ENCODE measurements at places on chromosomes 16 and 17.

DNA sequence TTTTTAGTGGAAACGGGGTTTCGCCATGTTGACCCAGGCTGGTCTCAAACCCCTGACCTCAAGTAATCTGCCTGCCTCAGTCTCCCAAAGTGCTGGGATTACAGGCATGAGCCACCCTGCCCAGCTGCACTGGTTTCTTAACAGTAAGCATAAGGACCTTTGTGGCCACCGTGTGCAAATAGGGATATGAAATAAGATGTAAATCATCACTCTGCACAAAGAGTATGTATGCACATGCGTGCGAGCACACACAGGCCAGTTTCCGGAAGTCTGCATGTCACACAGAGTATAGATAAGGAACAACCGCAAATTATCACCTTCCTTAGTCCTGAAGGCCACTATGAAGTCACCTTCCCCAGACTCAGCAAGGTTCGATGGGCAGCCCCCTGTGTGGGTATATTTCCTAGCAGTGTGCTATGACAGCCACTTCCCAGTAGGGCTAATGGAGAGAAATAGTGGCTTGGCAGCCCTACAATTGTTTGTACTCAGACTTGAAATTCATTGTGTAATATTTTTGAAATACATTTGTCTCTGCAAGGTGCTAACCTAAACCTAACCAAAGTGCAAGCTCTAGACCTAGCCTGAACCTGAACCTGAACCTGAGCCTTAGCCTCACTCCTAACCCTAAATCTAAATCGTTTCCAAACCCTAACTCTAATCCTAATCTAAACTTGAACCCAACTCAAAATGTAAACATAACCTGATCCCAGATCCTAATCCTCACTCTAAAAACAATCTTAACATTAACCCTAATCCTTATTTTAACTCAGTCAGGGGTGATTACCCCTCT, 48.4 kb upstream of the SKAP1 start:
- DNase-seq: no peak

DNA sequence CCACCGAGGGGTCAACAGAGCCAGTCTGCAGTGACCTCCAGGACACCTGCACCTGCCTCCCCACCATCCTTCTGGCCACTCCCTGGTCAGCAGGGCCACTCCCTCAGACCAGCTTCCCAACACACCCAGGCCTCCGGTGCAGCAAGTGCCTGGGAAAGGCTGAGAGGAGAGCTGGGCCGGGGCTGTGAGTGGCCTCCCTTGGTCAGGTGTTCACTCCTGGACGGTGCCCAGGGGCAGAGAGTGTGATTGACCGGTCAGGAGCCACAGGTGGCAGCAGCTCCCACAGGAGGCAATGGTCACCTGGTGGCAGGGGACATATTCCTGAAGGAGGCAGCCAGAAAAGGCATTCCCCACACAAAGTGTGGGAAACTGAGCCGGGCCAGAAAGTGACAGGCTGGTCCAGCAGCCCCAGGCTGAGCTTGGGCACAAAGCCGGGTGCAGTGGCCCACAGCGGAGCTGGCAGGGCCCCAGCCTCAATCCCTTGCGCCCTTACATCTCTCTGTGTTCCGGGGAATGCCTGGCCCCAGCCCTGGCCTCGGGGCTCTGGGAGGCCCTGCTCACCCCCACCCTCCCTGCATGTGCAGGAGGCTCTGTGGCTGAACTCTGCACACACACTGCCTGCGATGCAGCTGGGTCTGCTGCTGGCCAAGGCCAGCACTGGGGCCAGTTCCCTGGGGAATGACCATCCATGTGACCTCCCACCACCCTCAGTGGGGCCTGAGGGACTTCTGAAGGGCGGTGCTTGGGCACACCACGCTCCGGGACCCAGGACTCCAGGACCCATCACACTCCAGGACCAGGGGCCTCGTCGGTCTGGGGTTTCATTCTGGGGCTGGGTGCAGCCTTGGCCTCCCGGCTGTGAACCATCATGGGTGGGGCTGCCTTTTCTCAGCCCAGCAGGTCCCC, 1.2 kb upstream of the C17orf99 start:
- DNase-seq: no peak

DNA sequence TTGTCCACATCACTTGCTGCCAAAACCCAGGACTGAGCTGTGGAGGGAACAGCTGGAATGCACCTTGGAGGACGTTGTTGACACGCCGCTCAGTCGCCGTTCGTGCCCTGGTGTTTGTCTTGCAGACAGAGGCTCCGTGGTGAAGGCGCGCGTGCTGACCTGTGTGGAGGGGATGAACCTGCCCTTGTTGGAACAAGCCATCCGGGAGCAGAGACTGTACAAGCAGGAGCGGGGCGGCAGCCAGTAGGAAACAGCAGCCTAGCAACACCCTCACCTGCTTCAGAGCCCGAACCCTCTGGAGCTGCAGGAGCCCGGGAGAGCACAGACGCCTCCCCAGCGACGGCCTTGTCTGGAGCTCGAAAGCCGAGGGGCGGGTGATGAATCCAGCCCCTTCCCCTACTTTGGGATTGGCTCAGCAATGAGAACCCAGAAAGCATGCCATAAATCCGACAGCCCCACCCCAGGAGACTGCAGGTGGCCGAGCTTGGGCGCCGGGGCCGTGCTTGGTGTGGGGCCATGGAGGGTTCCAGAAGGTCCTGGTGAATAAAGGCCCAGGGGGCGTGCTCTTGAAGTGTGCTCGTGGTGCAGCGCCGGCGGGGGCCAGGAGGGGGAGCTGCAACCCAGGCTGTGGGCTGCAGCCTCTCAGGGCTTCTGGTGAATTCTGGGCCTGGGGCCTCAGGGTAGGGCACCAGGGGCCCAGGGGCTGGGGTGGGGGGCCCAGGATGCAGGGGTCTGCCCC, 470 bp upstream of the CDK3 start:
- DNase-seq: no peak

DNA sequence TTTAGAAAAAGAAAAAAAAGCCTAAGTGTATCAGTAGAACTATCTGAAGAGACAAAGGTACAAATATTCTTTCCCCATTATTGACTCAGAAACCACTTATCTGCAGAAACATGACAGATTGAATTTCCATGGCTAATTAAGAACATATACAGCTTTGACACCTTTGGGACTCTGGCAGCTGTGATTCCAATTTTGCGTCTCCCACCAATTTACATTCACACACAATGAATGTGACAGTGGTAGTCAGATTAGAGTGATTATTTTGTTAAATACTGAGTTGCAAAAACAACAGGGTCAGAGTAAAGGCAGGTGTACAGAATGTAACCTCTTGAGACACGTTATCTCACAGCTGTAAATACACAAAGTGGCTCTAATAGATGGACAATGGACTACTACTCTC, 5.3 kb upstream of the PPM1D start:
- no peak for DNase-seq

GRCh38 chr17:77899498-77899897, 59.0 kb upstream of the TNRC6C start:
- DNase-seq: no peak

GRCh38 chr17:76170114-76170513, 29.1 kb upstream of the FOXJ1 start:
- DNase-seq: no peak

GRCh38 chr16:56601325-56601724, 7.1 kb upstream of the MT2A start:
- no peak for DNase-seq

DNA sequence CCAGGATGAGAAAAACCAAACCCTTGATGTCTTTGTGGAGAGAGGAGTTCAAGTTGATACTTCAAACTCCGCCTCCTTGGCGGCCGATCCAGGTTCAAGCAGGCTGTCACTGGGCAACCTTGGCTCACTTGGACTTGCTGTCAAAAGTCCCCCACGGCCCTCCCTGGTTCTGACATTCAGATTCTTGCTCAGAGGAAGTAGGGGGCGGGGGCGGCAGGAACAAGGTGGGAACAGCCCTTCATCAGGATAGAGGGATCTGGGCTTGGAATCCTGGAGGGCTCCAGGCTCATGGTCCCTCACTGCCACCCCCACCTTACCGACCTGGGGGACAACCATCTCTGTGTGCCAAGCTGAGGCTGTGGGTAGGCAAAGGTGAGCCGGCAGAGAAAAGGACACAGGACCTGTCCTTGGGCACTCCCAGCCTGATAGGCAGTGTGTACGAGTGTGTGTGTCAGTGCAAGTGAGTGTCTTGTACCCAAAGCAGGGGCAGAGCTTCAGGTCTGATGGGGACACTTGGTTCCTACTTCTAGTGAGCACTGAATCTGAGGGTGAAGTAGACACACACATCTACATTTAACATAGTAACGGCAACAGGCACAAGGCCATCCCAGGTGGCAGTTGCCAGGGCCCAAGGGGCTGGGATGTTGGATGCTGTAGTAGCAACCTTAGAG, 6.6 kb upstream of the TSPOAP1 start:
- DNase-seq: no peak

- DNase-seq: no peak
Measured at GRCh38 chr17:40724656-40725055, 21.1 kb upstream of the KRT24 start.

- DNase-seq: no peak
Measured at GRCh38 chr17:78127239-78127887, 1.2 kb downstream of the TMC6 start.

GRCh38 chr17:13558588-13558987, 43.1 kb downstream of the HS3ST3A1 start:
- no peak for DNase-seq

DNA sequence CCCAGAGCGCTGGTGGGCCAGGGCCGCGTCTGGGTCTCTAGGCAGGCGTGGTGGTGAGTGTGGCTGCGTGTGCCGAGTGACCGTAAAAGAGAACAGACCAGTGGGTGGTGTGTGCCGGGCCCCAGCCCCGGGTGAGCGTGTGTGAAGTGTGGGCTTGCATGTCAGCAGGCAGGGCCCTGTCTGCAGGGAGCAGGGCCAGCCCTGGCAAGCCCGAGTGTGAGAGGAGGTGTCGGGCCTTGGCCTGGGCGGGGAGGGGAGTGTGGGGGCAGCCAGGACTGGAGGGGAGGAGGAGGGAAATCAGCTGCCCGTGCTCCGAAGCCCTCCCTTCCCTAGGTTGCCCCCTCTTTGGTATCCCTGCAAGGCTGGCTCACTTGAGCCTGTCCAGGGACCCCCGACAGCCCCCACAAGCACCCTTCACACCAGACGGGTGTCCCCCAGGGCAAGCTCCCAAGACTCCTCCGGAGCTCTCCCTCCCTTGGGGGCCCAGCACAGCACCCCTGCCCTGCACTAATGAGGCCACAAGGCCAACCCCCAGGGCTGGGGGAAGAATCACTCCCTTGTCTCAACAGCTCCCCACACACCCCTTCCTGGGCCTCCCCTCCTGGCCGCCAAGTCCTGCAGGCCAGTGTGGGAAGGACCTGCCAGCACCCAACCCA, 1.9 kb downstream of the USH1G start:
- no peak for DNase-seq

- peak; percentile 12 for DNase-seq
Measured at GRCh38 chr17:13114601-13115031, 96.8 kb upstream of the ELAC2 start.

DNA sequence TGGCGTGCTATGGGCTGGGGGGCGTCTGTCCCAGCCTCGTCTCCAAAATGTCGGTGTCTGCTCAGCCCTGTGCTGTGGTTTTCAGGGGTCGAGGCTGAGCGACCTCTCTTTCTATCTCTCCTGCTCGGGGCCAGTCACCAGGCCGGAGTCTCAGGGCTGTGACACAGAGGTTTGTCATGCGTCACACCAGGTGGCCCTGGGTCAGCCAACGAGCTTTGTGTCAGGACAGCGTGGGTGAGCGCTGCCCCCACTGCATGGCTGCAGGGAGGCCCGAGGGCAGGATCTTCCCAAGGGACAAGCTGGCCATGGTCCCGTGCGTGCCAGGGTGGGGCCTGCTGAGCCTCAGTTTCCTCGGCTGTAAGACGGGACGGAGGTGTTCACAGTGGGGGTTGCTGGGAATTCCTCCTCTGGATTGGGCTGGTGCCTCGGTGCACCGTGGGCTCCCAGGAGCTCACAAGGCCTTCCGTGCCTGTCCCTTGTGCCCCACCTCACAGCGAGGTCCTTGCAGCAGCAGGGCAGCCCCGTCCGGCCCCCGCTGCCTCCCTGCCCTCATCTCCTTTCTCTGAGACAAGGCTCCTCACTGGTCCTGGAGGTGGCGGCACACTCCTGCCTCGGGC, 50.5 kb downstream of the CBFA2T3 start:
- no peak for DNase-seq

DNA sequence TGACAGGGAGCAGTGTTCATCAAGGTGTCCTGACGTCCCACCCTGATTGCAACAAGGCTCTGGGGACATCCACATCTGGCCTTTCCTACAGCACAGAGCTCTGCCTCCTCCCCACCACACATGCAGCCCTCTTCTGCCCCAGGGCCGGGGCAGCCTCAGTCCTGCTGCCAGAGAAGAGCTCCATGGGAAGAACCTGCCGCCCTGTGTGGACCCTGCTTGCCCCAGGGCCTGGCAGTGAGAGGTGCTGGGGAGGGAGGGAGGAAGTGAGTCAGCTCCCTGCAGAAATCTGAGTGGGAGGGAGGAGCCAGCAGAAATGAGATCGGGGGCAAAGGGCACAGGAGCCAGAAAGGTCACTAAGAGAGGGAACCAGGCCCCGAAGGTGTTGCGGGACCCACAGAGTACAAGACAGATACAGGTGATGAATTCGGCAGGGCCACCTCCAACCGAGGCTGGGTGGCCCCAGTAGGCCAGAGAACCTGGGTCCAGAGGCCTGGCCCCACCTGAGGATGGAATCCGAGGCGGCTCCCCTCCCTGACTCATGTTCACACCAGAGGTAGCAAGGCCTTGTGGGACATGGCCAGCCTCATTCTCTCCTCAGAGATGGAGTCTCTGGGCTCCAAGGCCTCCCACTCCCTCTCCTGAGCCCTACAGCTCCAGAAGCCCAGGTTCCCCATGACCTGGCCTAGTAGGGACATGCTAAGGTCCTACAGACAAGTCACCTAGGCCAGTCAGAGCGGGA, 24.8 kb downstream of the MYO18A start:
- no peak for DNase-seq

- DNase-seq: no peak
Measured at GRCh38 chr17:16961792-16962191, 10.1 kb downstream of the TNFRSF13B start.

DNA sequence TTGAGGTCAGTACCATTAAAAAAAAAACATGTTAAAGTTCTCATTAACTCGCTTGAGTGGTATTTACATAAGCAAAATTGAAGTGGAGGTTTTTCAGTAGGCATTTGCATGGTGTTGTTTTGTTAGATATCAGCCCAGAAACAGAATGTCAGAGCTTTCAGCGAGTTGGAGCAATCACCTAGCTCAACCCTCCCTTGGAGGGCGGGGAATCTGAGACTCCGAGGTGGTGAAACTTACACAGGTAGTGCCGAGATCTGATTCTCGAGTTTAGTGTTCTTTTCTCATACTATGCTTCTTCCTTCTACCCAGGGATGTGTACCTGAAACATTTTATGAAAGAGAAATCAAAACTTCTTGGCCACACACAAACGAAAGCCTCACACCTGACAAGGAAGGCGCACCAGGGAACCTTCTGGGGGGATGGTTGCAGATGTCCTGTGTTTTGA, 6.6 kb downstream of the SEC14L1 start:
- no peak for DNase-seq

- no peak for DNase-seq
Measured at GRCh38 chr16:6035161-6035560, 937.6 kb upstream of the EEF2KMT start.

Data from right renal cortex interstitium (tissue), 3 donors.